ENCODE measurements at places on chromosomes 6 and 20. TPM values are rescaled to one million over a fixed set of nuclear protein-coding genes. Genes with fewer than 3 reads are reported as not detected.

GRCh38 chr6:168563656-168564055, 122.7 kb downstream of the SMOC2 start:
- DNase-seq, result no peak
- no peak overlapping the region for H3K27ac ChIP-seq
- no peaks in the 10 kb centered on the region for H3K36me3 ChIP-seq
- H3K4me1 ChIP-seq, result no peaks in the 10 kb centered on the region
- no peak overlapping the region for H3K4me3 ChIP-seq

GRCh38 chr6:10401632-10402223, 13.1 kb downstream of the TFAP2A start:
- H3K36me3 ChIP-seq, result no peaks in the 10 kb centered on the region
- no peak overlapping the region for H3K4me3 ChIP-seq
- H3K27me3 ChIP-seq, result peaks cover 61% of the 10 kb centered on the region
- no peak for DNase-seq
- no peak overlapping the region for H3K27ac ChIP-seq

DNA sequence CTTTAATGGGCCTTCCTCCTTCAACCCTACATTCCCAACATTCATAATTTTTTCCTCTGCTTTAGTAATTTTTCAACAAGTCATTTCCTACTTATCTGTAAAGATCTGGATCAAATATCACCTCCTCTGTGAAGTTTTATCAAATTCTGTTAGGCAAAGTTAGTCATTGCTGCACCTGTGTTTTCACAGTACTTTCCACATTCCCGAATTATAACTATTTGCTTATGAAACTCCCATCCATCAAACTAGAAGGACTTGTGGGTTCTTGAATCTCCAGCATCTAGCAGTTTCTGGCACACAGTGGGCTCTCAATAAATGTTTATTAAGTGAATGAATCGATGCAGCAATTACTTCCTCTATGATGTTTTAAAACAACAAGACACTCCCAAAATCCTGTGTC, 257.6 kb downstream of the HDGFL1 start:
- no peak overlapping the region for H3K4me3 ChIP-seq
- no peak for DNase-seq
- H3K36me3 ChIP-seq, result no peaks in the 10 kb centered on the region
- H3K27me3 ChIP-seq, result no peaks in the 10 kb centered on the region
- peaks cover 13% of the 10 kb centered on the region for H3K4me1 ChIP-seq

DNA sequence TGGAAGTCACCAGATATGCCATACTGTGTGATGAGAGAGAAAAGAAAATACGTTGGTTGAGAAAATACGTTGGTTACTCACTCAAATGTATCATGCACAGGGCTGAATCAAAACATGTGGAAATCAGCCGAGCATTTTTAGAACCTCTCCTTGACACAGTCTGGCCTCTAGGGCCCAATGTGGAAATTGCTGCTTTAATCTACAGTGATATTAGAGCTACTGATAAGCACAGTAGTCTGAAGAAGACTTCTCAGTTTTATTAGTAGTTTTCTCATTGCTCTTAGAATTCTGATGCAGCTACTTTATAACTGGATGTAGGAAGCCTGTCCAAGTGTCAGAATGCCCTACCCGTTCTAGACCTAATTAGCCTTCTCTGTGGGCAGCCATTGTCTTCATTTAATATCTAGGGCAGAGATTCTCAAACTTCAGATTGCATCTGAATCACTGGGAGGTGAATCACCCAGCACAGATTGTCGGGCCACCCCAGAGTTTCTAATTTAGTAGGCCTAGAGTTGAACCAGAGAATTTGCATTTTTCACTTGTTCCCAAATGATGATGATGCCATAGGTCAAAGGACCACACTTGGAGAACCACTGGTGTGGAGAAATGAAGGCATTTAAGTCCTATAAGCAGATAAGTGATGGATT, 229.1 kb downstream of the PLCB1 start:
- H3K27ac ChIP-seq, result no peak overlapping the region
- H3K27me3 ChIP-seq, result no peaks in the 10 kb centered on the region
- H3K4me3 ChIP-seq, result no peak overlapping the region
- H3K4me1 ChIP-seq, result no peaks in the 10 kb centered on the region
- no peak for DNase-seq

DNA sequence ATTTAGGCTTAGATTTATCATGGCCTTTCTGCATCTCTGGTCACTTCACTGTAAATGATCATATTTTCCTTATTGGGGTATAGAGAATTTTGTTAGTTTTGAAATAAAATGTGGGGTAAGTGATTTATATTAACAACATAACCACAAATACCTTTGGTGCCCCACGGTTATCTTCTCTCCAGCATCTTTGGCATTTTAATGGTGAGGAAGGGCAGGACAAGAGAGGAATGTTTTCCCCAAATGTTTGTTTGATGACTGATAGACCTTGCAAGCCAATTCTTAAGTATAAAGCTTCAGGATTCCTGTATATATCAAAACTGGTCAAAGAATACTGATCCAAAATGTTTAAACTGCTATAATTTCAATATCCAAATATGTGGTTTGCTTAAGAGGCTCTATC, 171.6 kb upstream of the SMLR1 start:
- H3K27me3 ChIP-seq, result no peaks in the 10 kb centered on the region
- no peaks in the 10 kb centered on the region for H3K36me3 ChIP-seq
- H3K4me1 ChIP-seq, result no peaks in the 10 kb centered on the region
- no peak overlapping the region for H3K4me3 ChIP-seq
- no peak overlapping the region for H3K27ac ChIP-seq

GRCh38 chr6:106731144-106731842, 101.9 kb downstream of the QRSL1 start:
- H3K36me3 ChIP-seq, result no peaks in the 10 kb centered on the region
- H3K27me3 ChIP-seq, result no peaks in the 10 kb centered on the region
- H3K27ac ChIP-seq, result no peak overlapping the region
- no peak for DNase-seq
- H3K4me3 ChIP-seq, result no peak overlapping the region
- no peaks in the 10 kb centered on the region for H3K4me1 ChIP-seq

DNA sequence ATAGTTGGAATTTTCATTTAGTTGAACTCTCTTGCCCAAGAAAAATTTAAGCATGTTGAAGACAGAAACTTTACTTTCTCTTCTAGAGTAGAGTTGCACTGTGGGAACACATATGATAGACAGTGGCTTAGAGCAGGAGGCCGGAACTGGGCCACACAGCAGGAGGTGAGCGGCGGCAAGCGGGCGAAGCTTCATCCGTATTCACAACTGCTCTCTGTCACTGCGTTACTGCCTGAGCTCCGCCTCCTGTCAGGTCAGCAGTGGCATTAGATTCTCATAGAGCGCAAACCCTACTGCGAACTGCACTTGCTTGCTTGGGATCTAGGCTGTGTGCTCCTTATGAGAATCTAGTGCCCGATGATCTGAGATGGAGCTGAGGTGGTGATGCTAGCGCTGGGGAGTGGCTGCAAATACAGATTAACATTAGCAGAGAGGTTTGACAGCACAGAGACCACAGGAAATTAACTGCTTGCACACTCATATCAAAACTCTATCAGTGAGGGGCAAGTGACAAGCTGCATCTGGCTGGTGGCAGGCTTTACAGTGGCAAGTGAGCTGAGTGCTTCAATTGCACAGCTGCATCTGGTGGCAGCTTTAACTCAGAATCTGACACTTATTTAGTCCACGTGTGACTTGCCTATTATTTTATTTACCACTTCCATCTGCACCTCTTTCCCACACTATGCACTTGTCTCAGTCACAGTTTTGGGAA, 174.9 kb upstream of the C6orf118 start:
- no peaks in the 10 kb centered on the region for H3K4me1 ChIP-seq
- H3K4me3 ChIP-seq, result no peak overlapping the region
- H3K36me3 ChIP-seq, result no peaks in the 10 kb centered on the region
- H3K27ac ChIP-seq, result no peak overlapping the region

- no peak overlapping the region for H3K27ac ChIP-seq
- no peak overlapping the region for H3K4me3 ChIP-seq
- H3K27me3 ChIP-seq, result no peaks in the 10 kb centered on the region
- H3K4me1 ChIP-seq, result no peaks in the 10 kb centered on the region
Measured at GRCh38 chr6:38782616-38783015, 67.5 kb downstream of the DNAH8 start.

DNA sequence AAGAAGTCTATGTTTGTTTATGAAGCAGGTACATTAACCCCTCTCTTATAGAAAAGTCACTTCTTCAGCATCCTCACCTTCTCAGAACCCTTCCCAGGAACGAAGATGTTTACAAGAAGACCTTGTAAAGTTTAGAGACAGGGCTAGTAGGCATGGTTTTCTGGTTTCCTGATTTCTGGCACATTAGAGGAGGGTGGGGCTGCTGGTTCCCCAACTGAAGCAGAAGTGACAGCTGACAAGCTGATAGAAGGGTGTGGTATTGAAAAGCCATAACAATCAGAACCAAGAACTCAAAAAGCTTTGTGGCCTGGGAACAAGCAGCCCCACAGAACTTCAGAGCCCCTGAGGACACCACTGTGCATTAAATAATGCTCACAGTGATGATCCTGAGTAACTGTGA, 91.2 kb downstream of the RTN4IP1 start:
- no peaks in the 10 kb centered on the region for H3K27me3 ChIP-seq
- peaks cover 11% of the 10 kb centered on the region for H3K4me1 ChIP-seq

GRCh38 chr6:37490536-37491170, 9.0 kb downstream of the CCDC167 start:
- H3K27me3 ChIP-seq, result no peaks in the 10 kb centered on the region
- H3K36me3 ChIP-seq, result peaks cover 7% of the 10 kb centered on the region
- no peaks in the 10 kb centered on the region for H3K4me1 ChIP-seq
- DNase-seq, result no peak

DNA sequence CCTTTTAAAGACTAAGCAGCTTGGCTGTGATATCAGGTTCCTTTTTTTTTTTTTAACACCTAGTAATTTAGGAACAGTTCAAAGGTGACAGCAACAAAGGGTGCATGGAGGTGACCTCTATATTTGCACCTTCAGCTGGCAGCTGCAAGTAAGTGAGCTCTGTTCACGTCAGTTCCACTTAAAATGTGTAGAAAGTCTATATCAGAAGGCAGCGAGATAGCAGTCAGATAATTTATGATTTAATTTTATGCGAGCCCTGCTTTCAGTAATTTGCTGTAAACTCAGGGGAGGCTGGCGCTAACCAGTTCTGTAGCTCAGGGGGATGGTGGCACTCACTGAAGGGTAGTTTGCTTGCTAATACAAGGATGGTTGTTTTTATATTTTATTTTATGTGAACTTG, 602.8 kb upstream of the MMS22L start:
- H3K27me3 ChIP-seq, result no peaks in the 10 kb centered on the region
- no peaks in the 10 kb centered on the region for H3K4me1 ChIP-seq
- H3K27ac ChIP-seq, result no peak overlapping the region
- H3K36me3 ChIP-seq, result no peaks in the 10 kb centered on the region

- DNase-seq, result no peak
- no peaks in the 10 kb centered on the region for H3K27me3 ChIP-seq
- peaks cover 63% of the 10 kb centered on the region for H3K36me3 ChIP-seq
- H3K27ac ChIP-seq, result no peak overlapping the region
Measured at GRCh38 chr20:41482647-41483552, 116.3 kb upstream of the EMILIN3 start.

DNA sequence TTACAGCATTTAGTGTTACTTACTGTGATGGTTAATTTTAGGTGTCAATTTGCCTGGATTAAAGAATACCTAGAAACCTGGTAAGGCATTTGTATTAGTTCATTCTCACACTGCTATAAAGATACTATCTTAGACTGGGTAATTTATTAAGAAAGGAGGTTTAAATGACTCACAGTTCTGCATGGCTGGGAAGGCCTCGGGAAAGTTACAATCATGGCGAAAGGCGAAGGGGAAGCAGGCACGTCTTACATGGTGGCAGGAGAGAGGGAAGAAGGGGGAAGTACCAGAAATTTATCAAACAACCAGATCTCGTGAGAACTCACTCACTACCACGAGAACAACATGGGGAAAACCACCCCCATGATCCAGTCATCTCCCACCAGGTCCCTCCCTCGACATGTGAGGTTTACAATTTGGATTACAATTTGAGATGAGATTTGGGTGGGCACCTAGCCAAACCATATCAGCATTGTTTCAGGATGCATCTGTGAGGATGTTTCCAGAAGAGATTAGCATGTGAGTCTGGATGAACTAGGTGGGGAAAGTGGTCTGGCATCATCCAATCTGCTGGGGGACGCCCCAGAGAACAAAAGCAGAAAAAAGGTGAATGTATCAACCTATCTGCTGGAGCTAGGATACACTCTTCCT, 76.8 kb downstream of the MKKS start:
- no peaks in the 10 kb centered on the region for H3K4me1 ChIP-seq
- no peak overlapping the region for H3K27ac ChIP-seq
- no peak for DNase-seq
- no peak overlapping the region for H3K4me3 ChIP-seq

- peaks cover 11% of the 10 kb centered on the region for H3K4me1 ChIP-seq
- H3K27me3 ChIP-seq, result no peaks in the 10 kb centered on the region
- no peak for DNase-seq
- no peak overlapping the region for H3K4me3 ChIP-seq
- H3K36me3 ChIP-seq, result no peaks in the 10 kb centered on the region
Measured at GRCh38 chr6:104702126-104702841, 157.4 kb downstream of the HACE1 start.

DNA sequence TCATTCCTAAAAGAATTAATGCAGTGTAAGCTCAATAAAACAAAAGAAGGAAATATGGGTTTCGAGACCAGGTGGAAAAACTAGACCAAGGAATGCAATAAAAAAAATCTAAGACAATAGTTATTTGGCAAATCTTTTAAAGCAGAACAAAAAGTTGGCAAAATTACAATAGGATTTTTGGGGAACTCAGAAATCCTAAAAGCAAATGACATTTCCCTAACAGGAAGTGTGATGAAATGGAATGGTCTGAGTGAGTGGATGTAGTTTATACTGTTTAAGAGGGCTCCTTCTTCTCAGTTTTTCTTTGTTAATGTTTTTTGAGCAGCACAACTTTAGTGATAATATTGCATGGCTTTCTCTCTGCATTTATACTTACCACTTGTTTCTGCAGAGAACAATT, 190.0 kb downstream of the PLCB4 start:
- H3K36me3 ChIP-seq, result no peaks in the 10 kb centered on the region
- no peak overlapping the region for H3K27ac ChIP-seq
- no peak for DNase-seq
- H3K27me3 ChIP-seq, result no peaks in the 10 kb centered on the region
- H3K4me3 ChIP-seq, result no peak overlapping the region
- peaks cover 8% of the 10 kb centered on the region for H3K4me1 ChIP-seq

DNA sequence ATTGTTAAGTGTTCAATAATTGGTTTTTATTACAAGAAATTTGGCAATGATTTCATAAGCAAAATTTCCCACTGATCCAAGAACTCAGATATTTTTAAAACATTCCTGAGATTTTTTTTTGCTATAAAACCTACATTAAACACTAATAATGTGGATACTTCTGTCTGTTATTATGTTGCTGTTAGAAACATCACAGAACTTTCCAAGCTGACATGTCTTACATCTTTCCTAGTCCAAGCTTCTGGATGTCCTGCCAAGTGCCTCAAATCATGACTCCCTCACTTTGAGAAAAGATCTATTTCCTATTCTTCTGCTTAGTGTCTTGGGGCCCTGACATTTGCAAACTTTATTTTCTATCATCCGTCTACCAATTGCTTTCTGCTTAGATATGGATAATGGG, 110.8 kb downstream of the RFPL4B start:
- H3K27ac ChIP-seq, result no peak overlapping the region
- no peaks in the 10 kb centered on the region for H3K27me3 ChIP-seq
- H3K4me1 ChIP-seq, result no peaks in the 10 kb centered on the region
- no peaks in the 10 kb centered on the region for H3K36me3 ChIP-seq
- H3K4me3 ChIP-seq, result no peak overlapping the region

SLC12A5 gene
- total RNA-seq, result 1.2 TPM

VGLL2 gene
- total RNA-seq, result not detected

FNDC11 gene
- 1.3 TPM for total RNA-seq

DOK5 gene
- 0.74 TPM for total RNA-seq

SLC16A10 gene
- total RNA-seq, result 11.9 TPM

EFCAB8 gene
- total RNA-seq, result 0.30 TPM

HLA-DQB2 gene
- 74.8 TPM for total RNA-seq

NQO2 gene
- total RNA-seq, result 22.4 TPM

FAM83D gene
- total RNA-seq, result 0.71 TPM

PDE7B gene
- total RNA-seq, result 2.2 TPM

PHACTR3 gene
- 9.0 TPM for total RNA-seq

DEFB124 gene
- total RNA-seq, result not detected

ENPP3 gene
- total RNA-seq, result 1.7 TPM

SLC29A1 gene
- total RNA-seq, result 36.2 TPM

All from lower lobe of right lung (tissue), 2 donors.